ENCODE measurements at places on chromosomes 2 and 18.

DNA sequence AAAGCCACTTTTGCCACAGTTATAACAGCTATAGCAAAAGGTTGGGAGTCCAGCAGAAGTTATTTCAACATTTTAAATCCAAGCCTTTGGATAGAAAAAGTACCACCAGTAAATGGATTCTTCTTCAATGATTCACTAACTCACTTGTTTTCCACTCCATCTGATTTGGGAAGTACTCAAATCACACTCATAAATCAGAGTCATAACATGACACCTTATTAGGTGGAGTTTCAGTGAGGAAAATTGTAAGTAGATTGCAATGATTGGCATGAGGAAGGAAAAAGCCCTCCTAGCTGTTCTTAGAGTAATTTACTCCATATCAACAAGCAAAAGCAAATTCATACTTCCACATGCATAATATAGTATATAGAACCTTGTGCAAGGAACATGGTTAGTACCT lies 132.9 kb downstream of the NR4A2 start:
- no peak for DNase-seq

- DNase-seq = peak; percentile 14
These were observed 825 bp upstream of the SCYGR1 start for GRCh38 chr2:227388537-227389011.

- DNase-seq = no peak
These were observed 145.0 kb downstream of the DAW1 start for GRCh38 chr2:228016402-228016801.

DNA sequence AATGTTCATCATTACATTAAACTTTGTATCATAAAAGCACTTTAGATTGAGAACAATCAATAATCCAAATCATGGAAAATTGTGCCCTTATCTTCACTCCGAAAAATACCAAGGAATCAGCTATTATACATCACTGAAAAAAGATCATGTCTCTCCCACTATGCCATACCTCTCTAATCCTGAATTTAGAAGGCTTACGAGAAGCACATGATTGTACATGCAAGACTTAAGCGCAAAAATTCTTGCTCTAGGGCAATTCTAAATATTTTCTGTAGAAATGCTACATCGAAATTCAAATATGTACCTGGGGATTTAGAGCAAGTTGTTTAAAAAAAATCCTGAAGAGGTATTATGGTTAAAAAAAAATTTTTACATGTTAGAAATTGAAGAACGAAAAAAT lies 1.3 kb downstream of the CYTIP start:
- no peak for DNase-seq

GRCh38 chr2:101264360-101264939 lies 11.8 kb downstream of the CNOT11 start:
- DNase-seq = no peak

- no peak for DNase-seq
These were observed 101.6 kb upstream of the TMEM18 start for GRCh38 chr2:778731-779350.

- no peak for DNase-seq
These were observed 144.3 kb downstream of the TFCP2L1 start for GRCh38 chr2:121140734-121141133.

DNA sequence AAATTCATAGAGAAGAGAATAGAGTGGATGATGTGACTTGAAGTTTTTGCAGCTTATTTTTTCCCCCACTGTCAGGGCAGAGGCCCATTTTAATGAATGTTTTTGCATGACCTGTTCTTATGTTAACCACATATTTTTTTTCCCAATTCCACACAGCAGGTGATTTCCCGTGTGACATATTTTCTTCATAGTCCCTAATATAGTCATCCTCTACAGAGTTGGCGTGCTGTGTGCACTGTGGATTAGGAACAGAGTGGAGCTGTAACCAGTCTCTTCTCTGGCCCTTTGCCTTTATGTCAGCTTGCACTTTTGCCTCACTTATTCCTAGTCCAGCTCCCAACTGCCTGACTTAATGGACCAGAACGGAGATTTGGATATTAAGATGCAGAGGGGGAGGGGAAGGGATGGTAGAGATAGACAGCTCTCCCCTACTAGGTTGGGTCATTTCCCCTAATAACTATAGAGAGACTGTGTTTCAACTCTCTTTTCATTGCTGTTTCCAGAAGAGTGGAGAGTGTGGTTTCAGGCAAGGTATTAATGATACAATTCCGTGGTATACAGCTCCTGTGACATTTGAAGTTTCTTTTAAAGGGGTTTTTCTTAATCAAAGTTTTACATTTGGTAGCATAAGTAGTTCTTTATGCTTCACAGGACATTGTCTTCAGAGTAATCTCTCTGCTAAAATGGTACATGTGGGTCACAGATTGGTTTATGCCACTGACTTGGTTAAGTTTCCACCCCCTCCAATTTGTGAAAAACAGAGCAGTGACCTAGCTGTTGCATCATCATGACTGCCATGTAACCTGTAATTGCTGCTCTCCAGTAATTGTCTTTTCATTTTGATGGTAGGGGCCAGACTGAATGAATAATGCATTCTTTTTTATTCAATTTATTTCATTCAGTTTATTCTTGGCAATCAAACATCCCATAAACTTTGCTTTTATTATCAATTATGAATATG lies 161.3 kb downstream of the HAUS1 start:
- no peak for DNase-seq

DNA sequence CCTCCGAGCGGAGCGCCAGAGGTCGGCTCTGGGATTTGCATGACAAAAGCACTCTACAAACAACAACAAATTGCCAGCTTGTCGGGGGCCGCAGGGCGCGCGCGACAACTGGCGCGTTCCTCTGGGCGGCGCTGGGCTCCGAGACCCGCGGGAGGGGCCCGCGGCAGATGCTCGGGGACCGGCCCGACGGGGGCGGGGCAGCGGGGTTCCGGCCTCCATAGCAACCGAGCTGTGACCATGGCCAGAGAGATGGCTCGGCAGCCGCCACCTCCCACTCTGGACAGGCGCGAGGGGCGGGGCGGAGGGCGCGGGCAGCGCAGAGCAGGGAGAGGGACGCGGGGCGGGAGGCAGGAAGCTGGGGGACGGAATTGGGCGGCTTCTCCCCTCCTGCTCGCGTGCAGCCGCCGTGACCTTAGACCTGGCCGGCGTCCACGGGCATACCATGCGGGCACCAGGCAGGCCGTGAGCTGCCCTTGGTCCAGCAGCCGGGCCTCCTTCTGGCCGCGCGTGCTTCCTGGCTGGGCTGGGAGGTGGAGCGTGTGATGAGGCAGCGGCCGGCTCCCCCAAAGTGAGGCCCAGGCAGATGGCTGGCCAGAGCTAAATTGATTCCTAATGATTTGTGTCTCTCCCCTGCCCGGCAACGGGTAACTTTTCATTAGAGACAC lies 171.5 kb downstream of the CELF4 start:
- DNase-seq = peak; percentile 51

GRCh38 chr2:8799004-8799403 lies 38.4 kb downstream of the KIDINS220 start:
- no peak for DNase-seq

DNA sequence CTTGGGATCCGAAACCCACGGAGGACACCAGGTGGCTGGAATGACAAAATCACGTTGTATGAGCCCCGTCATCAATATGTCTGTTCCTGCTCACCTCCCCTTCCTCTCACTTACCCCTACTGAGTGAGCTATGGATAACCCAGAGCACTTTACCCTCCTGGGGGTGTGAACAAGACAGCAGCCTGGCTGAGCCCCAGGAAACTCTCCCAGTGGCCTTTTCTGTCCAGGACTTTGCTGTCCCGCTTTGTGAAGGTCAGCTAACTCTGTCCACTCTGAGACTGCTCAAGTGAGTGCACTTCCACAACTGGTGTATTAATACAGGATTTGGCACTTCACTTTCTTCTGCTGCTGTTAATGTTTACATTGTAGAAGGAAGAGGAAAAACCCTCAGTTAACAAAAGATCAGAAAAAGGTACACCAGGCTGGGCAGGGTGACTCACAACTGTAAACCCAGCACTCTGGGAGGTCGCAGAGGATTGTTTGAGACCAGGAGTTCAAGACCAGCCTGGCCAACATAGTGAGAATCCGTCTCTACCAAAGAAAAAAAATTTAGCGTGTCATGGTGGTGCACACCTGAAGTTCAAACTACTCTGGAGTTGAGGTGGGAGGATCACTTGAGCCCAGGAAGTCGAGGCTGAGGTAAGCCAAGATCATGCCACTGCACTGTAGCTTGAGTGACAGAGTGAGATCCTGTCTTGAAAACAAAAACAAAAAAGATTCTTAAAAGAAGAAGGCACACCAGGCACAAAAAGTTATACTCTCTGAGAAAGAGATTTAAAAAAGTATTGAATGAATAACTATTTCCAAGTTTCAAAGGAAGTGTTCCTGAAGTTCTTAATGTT lies 90.3 kb downstream of the CLHC1 start:
- DNase-seq = no peak

- no peak for DNase-seq
These were observed 40.6 kb downstream of the GKN2 start for GRCh38 chr2:68912111-68912510.

DNA sequence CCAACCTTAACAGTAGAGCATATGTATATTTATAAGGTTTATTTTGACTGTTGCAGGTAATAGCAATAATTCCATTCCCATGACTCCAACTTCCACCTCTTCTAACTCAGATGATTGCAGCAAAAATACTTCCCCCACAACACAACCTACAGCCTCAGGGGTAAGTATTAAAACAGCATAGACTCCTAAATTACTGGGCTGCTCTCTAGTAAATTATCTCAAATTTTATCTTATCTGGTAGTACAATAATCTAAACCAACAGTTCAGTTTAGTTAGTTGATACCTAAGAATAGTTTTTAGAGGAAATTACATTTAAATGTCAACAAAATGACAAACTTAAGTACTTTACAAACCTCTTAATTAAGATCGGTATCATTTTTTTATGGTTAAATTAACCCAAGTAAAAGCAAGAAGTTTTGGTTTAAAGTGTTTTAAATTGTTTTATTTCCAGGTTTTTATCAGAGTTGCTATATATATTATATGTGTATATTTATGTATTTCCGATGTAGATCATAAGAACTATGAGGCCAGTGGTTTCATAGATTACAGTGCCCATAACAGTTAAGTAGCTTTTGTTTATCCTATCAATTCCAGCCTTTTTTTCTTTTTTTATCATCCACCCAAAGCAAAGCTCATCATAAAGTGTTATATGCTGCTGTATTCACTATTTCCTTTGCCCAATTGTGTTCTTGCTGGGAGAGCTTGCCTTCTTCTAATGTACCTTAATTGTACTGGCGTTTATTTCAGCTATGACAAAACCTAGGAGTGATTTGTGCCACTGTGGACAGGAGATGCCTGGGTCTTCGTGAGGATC lies 13.7 kb downstream of the GATA6 start:
- no peak for DNase-seq

DNA sequence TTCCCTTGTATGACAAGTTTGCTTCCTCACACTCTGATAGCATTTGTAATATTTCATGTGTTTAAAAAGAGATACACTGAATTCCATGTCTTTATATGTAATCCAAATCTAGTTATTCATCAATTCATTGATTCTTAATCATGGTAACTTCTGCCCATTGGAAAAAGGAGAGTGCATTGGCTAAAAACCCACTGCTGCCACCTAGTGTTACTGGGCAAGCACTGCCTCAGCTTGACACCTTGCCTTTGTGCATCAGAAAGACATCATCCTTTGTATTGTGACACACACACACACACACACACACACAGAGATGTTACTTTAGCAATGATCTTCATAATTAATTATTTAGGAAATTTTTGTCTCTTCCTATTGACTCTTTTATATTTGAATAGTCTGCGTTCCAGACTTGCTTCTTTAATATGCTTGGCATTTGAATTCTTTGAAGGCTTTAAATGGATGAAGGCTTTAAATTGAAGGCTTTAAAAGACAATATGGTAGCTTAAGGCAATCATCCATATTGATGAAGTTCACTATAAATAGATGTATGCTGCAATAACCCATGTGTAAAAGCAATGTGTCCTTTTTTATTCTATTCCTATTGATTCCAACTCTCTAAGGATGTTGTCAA lies 414.2 kb upstream of the CHST9 start:
- peak; percentile 24 for DNase-seq

DNA sequence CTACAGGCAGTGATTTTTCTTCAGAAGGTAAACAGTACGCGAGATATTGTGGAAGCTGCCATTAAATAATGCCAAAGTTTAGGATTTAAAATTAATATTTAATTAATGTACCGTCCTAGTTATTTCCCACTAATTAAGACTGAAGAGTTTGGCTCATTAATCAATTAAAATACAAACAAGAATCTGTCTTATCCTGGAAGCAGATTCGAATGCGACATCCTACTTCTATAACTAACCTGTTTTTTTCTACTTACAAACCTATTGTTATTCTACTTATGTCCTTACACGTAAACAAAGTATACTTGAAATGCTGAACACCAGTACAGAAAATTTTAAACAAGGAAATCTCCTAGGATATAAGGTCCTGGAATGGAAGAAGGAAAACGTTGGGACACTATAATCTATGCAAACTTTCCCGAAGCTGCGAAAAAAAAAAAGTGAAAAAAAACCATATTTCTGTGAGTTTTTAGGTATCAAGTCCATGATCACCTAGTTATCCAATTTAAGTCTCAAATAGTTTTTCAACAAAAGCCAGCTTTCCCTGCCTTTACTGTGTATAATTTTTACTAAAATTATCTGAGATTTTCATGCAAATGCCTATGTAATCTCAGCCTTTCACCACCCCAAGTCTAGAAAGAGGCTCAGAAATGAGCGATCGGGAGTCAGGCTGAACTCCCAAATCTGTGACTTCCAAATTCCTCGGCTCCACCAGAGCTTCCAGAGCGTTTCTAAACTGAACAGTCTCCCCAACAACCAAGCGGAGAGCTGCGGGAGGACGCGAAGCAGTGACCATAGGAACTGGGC lies 1.2 kb upstream of the C2orf15 start:
- no peak for DNase-seq

DNA sequence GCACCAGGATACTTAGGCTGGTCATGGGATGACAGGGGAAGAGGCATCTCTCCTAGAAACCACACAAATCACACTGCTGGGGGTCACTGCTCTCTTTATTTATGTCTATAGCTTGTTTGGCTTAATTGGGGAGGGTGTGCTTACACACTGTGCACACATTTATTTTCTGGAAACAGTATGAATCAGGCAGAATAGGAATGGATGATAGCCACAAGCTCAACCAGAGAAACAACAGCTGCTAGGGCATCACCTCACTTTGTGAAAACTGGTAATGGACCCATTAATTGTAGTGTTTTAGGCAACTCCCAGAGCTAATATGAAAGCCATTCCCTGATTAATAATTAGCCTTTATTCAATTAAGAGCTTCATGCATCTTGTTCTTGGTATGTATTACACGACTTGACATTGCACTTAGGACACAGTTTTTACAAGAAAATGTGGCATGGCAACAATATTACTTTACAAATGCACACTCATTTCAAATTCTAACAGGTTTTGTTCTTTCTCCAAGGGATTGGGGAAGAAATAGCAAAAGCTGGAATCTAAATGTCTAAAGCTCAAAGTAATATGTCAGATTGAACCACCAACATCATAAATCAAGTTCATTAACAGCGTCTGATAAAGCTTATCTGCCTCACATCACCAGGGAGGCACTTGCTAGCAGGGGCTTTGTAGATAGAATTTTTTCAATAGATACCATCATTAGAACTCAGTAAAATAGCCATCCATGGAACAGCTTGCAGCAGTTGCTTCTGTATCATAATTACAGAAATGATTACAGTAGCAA lies 361.9 kb upstream of the FSHR start:
- no peak for DNase-seq

Measured in amniotic stem cell (primary cell).